NCI-H1048 (cell line): ENCODE measurements at places on chromosomes 4 and X.

- no peak for DNase-seq
Observed at GRCh38 chr4:122992057-122992456, 69.7 kb upstream of the NUDT6 start.

DNA sequence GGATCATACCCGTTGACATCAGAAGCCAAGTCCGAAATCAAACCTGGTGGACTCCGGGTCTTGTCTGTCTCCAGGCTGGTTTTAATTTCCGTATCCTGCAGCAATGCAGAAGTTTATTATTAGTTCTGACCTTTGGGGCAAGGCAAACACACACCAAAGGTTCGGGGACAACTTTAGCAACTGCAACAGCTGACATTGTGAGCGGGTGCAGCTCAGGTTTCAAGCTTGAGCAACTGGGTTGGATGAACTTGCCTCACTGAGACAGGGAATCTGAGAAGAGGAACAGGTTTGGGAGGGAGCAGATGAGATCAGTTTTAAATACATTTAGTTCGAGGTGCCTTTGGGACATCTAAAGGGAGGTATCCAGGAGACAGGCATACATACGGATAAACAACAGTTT is 110.7 kb downstream of the GNL3L start:
- no peak for DNase-seq

- DNase-seq, result no peak
Observed at GRCh38 chr4:27176400-27176799, 315.8 kb downstream of the STIM2 start.

- no peak for DNase-seq
Observed at GRCh38 chrX:103393487-103393886, 17.1 kb downstream of the BEX3 start.

DNA sequence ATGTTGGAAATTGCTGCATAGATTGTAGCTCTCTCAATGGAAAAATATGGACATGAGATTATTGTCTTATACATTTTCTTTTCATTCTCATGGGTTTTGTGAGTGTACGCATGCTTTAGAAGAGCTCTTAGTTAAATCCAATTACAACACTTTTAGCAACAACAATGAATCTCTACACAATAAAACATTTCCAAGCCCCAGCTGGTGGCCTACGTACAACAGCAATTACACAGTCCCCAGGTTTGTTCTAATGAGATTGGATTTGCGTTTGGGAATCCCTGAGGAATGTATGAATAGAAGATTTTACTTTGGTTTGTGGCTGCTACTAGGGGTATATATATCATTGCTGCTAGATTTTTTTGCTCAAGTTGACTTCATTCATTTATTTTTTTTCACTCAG is 98.6 kb downstream of the FHDC1 start:
- no peak for DNase-seq

GRCh38 chrX:24113181-24113580 is 36.3 kb upstream of the ZFX start:
- no peak for DNase-seq

GRCh38 chrX:134453631-134454030 is 6.3 kb upstream of the HPRT1 start:
- DNase-seq, result no peak

DNA sequence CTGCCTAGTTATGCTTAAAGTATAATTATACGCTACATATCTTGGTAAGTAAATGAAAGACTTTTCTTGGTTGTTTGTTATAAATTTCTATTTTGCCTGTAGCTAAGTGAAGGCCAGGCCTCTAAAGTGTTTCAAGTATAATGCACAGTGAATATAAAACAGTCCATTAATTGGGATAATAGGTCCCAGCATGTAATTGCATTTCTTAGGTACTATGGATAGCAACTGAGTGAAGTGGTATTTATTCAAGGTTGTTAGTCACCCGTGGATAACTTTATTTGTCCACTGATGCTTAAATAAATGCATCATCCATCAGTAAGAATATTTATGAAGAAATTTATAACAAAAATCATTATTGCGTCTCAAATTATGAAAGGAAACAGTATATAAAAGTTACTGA is 59.1 kb downstream of the TEX13C start:
- no peak for DNase-seq

GRCh38 chr4:189117426-189117825 is 823.2 kb upstream of the FRG1 start:
- DNase-seq, result no peak
